ENCODE measurements at places on chromosomes 1 and 21. TPM values are rescaled to one million over a fixed set of nuclear protein-coding genes. Genes with fewer than 3 reads are reported as not detected.

- DNase-seq: no peak
These were observed 177.8 kb downstream of the GIPC2 start for GRCh38 chr1:78223417-78224215.

DNA sequence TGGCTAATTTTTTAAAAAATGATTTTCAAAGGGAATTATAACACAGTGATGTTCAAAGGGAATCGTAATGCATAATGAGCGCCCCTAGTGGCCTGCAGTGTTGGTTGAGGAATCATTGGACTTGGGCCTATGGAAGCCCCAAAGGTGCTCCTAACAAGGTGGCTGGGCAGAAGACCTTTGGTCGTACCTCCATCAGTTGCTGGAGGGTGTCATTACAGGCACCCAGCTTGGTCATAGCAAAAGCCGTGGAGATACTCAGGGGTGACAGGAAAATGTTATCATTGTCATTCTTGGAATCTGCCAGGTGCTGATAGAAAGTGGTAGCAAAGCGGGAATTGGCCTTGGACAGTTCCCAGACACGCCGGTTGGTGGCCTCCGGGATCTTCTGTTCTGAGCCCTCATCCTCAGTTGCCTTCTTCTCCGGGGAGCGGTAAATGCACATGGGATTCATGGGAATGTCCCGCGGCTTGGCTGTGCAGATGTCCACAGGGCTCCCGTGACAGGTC is 2.7 kb downstream of the SERPINC1 start:
- no peak for DNase-seq

GRCh38 chr1:178768423-178768822 is 43.4 kb downstream of the RALGPS2 start:
- no peak for DNase-seq

DNA sequence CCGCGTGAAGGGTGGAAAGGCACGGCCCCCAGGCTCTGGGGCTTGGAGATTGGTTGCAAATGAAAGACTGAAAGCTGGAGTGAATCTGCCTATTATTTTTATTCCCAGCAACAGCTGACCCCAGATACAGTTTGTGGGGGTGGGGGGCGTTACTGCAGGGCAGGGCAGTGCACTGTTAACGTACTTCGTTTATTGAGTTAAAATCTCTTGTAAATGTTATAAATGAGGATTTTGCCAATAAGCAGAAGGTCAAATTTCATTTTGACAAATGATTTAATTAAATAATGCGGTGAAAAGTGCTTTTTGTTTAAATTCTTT is 1.0 kb upstream of the VPS26C start:
- no peak for DNase-seq

DNA sequence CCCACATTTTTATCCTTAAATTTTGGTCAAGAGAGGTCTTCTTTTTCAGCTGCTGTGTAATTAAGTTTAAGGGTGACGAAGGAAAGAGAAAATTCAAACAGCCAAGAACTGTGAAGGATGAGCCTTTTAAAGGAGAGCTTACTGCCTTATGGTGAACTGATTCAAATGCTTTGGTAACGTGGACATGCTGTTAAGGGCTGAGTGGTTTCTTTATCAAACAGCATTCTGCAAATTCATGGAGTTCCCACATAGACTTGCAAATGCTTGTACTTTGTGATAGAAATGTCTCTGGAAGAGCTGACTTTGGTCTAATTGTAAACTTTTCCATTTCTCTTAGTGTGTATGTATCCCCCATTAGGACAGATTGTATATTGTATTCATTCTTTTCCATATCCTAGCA is 93.8 kb downstream of the CHD1L start:
- DNase-seq: no peak

- DNase-seq: no peak
These were observed 14.7 kb downstream of the HSF2BP start for GRCh38 chr21:43644609-43645008.

GRCh38 chr1:82562448-82562847 is 761.7 kb downstream of the ADGRL2 start:
- DNase-seq: no peak

- no peak for DNase-seq
These were observed 7.8 kb downstream of the VASH2 start for GRCh38 chr1:212958175-212958574.

DNA sequence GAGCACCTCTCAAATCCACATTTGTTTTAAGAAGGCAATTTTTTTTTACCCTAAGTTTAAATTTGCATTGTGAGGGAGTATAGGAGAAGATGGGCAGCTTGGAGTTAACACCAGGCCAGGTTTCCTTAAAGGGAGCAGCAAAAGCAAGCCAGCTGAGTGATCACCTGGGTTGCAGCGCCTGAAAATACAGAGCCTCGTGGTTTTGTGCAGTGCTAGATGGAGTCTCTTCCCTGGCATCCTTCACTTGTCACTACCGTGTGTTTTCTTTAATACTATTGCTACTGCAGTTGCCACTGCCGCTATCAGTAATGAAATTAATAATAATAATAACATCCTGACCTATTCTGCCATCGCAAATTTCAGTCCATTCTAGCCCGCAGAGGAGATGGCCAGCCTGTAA is 35.2 kb upstream of the VAV3 start:
- no peak for DNase-seq

The BRINP3 gene
- polyA plus RNA-seq: 7.2 TPM

The ZMYND12 gene
- polyA plus RNA-seq: 4.0 TPM

The PIK3CD gene
- polyA plus RNA-seq: 8.9 TPM

The MAP1LC3C gene
- 1.1 TPM for polyA plus RNA-seq

The GABRD gene
- polyA plus RNA-seq: 1.6 TPM

The KLHDC9 gene
- polyA plus RNA-seq: 16.6 TPM

The JAM2 gene
- 63.2 TPM for polyA plus RNA-seq

The TPTE gene
- polyA plus RNA-seq: not detected

Data from left renal pelvis (tissue), 4 donors.